ENCODE measurements at places on chromosomes 3 and 15. TPM values are rescaled to one million over a fixed set of nuclear protein-coding genes. Genes with fewer than 3 reads are reported as not detected.

The ATRIP gene
- total RNA-seq: 3.1 TPM

The IL5RA gene
- 2.6 TPM for total RNA-seq

The CHMP2B gene
- total RNA-seq: 30.7 TPM

The FAM162A gene
- total RNA-seq: 55.3 TPM

The HYKK gene
- total RNA-seq: 6.1 TPM

The STX19 gene
- total RNA-seq: not detected

The CLDN11 gene
- 15.8 TPM for total RNA-seq

The BHLHE40 gene
- 49.5 TPM for total RNA-seq

The CLRN1 gene
- not detected for total RNA-seq

The KLHL18 gene
- 18.8 TPM for total RNA-seq

The GPR149 gene
- total RNA-seq: not detected

The PPARG gene
- 17.9 TPM for total RNA-seq

The KNSTRN gene
- total RNA-seq: 8.4 TPM

The ALCAM gene
- 16.5 TPM for total RNA-seq

The PLS1 gene
- total RNA-seq: 0.96 TPM

The WDR72 gene
- not detected for total RNA-seq

The APPL1 gene
- 38.1 TPM for total RNA-seq

The TMEM44 gene
- total RNA-seq: 6.4 TPM

The CFAP20DC gene
- total RNA-seq: not detected

The ACAD9 gene
- total RNA-seq: 34.3 TPM

The PGBD4 gene
- 2.0 TPM for total RNA-seq

The CYP8B1 gene
- total RNA-seq: not detected

The PRTG gene
- total RNA-seq: 0.44 TPM

The MITF gene
- 47.6 TPM for total RNA-seq

The CX3CR1 gene
- 0.59 TPM for total RNA-seq

The DNAJB11 gene
- 39.1 TPM for total RNA-seq

The MESD gene
- total RNA-seq: 11.3 TPM

The GOLGA8O gene
- not detected for total RNA-seq

The TGM4 gene
- total RNA-seq: not detected

The TEX55 gene
- total RNA-seq: not detected

The ASB14 gene
- not detected for total RNA-seq

The ESYT3 gene
- total RNA-seq: 2.6 TPM

The FAM3D gene
- not detected for total RNA-seq

The CCR3 gene
- not detected for total RNA-seq

The NMB gene
- total RNA-seq: 1.0 TPM

The SAXO2 gene
- total RNA-seq: not detected

The VPS8 gene
- total RNA-seq: 22.7 TPM

The FAM227B gene
- total RNA-seq: 7.5 TPM

The FBXO40 gene
- total RNA-seq: 187 TPM

The CP gene
- 68.4 TPM for total RNA-seq

The DNAH12 gene
- not detected for total RNA-seq

The TNNC1 gene
- 4,697 TPM for total RNA-seq

The PPP1R14D gene
- total RNA-seq: not detected

The FBXW12 gene
- total RNA-seq: not detected

The ADAMTS17 gene
- 3.6 TPM for total RNA-seq

The KLHL40 gene
- total RNA-seq: 0.63 TPM

The GOLGA6L9 gene
- 0.63 TPM for total RNA-seq
